Foreskin keratinocyte (primary cell): ENCODE measurements at places on chromosomes 1 and 21. TPM values are rescaled to one million over a fixed set of nuclear protein-coding genes. Genes with fewer than 3 reads are reported as not detected.

DNA sequence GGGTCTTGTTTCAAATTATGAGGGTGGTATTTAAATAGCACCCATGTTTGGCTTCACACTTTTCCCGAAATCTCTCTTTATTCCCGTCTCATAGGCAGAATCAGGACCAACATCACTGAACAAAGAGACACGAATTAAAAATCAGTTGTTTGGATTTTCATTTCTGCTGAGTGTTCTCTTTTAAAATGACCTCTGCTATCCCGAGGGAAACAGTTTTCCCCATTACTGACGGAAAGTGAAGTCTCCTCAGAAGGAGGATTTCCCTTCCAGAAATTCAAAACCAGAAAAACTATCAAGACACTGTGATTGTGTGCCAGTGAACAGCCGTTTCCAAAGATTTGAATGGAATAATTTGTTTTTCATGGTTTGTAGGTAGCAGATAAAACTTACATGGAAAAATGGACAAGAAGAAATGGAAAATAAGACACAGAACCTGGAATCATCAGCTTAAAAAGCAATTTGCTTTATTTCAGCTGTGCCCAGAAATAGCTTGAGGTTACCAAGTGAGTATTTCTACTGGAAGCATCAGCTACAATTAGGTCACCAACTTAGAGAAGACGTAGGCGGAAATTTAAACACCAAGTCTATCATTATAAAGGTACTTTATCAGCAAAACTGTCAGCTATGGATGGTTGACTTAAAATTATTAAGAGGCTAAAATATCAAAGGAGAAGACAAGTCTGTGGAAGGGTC, 68.5 kb downstream of the RUNX1 start:
- no peak for DNase-seq

- no peak for DNase-seq
Measured at GRCh38 chr1:212651521-212651920, 43.0 kb downstream of the ATF3 start.

GRCh38 chr1:212700892-212701819, 1.5 kb upstream of the BATF3 start:
- DNase-seq: no peak

DNA sequence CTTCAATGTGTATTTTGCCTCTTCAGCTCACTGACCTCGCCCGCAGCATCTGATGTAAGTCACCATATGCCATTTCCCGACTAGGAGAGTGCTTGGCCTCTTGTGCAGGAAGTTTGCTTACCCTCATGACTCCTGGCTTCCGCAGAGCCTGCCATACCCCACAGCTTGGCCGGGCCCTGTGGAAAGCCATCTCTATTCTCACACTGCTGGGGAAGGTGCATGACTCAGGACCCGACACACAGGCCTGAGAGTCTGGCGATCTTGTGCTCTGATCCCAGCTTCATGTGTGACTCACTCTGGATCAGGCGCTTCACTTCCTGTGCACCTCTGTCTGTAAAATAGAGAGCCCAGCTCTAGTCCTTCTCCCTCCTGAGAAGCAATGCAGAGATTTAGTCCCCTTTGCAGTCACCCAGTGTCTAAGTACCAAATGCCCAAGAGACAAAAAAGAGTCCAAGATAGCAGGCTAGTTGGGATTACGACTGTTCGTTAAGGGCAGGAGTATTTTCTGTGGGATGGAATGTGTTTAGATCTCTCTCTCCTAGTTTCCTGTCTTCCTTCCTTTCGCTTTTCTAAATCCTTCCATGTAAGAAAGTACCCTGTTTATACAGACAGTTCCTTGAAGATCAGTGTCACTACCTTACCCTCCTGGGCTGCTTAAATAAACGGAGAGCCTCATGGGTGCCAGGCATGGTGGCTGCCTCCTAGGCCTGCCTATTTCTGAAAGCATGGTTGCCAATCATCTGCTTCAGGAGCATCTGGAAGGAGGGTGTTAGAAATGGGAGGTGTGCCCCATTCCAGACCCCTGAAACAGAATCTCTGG, 62.8 kb upstream of the KIF26B start:
- peak; percentile 91 for DNase-seq

- DNase-seq: no peak
Measured at GRCh38 chr1:93734999-93735398, 53.4 kb upstream of the BCAR3 start.

The VSIG8 gene
- 0.07 and 0.14 TPM in 2 replicates for total RNA-seq
